ENCODE measurements at places on chromosomes 16 and 17. TPM values are rescaled to one million over a fixed set of nuclear protein-coding genes. Genes with fewer than 3 reads are reported as not detected.

GRCh38 chr17:39800540-39800939 lies 62.8 kb downstream of the GRB7 start:
- DNase-seq = no peak

DNA sequence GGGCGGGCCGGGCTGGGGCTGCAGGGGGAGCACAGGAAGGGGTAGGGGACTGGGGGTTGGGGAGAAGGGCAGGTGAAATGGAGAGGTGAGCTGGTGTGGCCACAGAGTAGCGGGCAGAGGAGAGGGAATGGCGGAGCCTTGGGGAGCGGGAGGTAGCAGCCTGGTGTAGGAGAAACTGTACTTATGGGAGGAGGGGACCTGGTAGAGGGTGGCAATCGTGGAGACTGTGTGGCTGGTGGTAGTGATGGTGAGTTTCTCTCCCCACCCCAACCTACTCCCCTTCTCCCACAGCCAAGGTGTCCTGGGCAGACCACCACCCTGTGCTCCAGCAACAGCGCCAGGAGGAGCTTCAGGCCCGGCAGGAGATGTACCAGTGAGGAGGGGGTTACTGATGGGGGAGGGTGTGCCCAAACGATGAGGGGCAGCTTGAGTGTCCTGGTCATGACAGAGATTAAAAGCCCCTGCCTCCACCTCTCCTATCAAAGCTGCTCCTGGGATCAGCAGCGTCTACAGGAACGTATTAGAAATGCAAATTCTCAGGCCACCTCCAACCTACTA lies 831 bp downstream of the ALOX15B start:
- no peak for DNase-seq

- DNase-seq = no peak
Measured at GRCh38 chr16:82331397-82331796, 161.4 kb upstream of the MPHOSPH6 start.

- no peak for DNase-seq
Measured at GRCh38 chr16:76277460-76278030, 344 bp downstream of the CNTNAP4 start.

DNA sequence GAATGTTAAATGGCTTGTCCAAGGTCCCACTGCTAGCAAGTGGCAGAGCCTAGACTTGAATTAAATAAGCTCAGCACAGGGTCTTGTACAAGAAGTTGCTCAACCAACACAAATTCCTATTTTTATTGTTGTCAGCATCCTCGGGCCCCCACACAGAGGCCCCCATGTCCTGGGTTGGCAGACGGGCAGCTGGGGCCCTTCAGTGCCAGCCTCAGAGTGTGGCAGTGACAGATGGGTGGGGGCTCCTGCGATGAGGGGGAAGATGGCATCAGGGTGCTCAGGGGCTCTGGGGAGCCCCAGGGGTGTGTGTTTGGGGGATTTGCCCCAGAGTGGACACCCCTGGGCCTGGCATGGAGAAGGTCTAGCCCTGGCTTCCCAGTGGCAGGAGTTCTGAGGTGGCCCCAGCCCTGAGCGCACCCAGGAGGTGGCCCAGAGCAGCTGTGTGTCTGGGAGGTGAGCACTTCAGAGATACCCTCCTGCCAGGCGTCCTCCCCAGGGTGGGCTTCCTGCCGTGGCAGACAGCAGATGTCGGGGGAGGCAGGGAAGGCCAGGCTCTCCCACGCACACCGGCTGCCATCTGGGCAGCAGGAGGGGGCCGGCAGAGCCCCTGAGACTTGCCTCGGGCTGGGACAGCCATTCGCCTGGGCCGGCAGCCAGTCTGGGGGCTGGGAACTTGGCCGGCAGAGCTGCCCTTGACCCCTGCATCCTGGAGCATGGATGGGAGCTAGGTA lies 150.8 kb downstream of the C16orf78 start:
- DNase-seq = no peak

GRCh38 chr16:55055262-55055661 lies 124.6 kb downstream of the IRX5 start:
- no peak for DNase-seq

- DNase-seq = no peak
Measured at GRCh38 chr16:55039042-55039441, 108.4 kb downstream of the IRX5 start.

GRCh38 chr16:87056083-87056482 lies 261.1 kb downstream of the C16orf95 start:
- DNase-seq = no peak

- no peak for DNase-seq
Measured at GRCh38 chr17:82031303-82031884, at the start of gene RAC3. TSS of gene RAC3 (plus strand) at chr17:82031678. CDS start at chr17:82031762, 84 bp downstream.

- no peak for DNase-seq
Measured at GRCh38 chr17:37060094-37060493, 111.3 kb downstream of the AATF start.

DNA sequence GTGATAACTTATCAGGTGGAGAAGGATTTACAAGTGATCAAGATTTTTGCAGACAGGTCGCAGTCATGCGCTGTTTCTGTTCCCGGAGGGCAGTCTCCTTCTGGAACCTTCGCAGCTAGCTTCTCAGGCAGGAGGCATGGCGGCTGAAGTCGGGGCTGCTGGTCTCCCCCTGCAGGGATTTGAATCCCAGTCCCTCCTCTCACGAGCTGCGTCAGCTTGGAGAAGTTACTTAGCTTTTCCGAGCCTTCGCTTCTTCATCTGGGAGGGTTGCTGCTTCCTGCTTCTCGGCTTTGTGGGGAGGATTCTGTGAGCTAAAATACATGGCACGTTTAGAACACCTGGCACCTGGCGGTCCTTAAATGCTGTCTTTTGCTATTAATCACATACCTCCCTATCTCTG lies 287.8 kb upstream of the FOXF1 start:
- DNase-seq = peak; percentile 58

- no peak for DNase-seq
Measured at GRCh38 chr17:63714550-63715277, 14.8 kb upstream of the LIMD2 start.

- DNase-seq = no peak
Measured at GRCh38 chr17:74924250-74924948, at the start of gene OTOP2. TSS of gene OTOP2 (plus strand) at chr17:74924273. CDS start at chr17:74924633, 360 bp downstream.

DNA sequence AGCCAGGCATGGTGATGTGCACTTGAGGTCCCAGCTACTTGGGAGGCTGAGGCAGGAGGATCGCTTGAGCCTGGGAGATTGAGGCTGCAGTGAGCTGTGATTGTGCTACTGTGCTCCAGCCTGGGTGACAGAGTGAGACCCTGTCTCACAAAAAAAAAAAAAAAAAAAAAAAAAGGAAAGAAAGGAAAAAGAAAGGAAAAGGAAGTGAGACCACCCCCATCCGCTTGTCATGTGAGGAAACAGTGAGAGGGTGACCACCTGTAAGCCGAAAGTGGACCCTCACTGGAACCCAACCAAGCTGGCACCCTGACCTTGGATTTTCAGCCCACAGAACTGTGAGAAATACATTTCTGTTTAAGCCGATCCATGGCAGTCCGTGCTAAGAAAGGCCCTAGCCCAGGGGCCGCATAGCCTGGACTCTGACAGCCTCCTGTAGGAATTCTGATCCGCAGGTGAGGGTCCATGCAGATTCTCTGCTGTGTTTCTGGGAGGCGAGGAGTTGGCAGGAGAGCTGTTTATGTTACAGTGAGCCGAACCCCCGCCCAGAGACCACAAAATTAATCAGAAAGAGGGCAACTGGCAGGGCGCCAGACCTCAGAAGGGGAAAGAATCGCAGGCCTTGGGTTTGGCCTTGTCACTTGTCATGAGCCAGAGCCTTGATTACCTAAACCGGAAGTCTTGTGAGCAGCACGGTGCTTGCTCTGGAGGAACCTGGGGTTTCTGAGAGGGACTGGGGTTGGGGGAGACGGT lies 945 bp downstream of the SGSH start:
- DNase-seq = peak; percentile 96

DNA sequence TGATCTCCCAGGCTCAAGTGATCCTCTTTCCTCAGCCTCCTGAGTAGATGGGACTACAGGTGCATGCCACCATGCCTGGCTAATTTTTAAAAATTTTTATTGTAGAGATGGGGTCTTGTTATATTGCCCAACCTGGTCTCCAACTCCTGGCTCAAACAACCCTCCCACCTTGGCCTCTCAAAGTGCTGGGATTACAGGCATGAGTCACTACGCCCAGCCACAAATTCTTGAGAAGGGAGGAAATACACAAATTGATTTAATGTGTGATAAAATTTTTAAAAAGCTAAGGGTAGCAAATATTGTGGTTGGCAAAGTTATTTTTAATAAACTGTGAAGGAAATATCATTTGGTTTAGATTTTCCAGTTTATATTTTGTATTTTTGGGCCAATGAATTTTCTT lies 9.6 kb downstream of the ITGAD start:
- DNase-seq = no peak

Gene KRTAP4-9
- not detected for total RNA-seq

Gene B3GNT9
- 21.2 TPM for total RNA-seq

Gene KRTAP4-12
- not detected for total RNA-seq

Gene TSPOAP1
- total RNA-seq = not detected

Gene HCRT
- total RNA-seq = not detected

Gene ZNF23
- total RNA-seq = 10.0 TPM
